ENCODE measurements at places on chromosomes 13 and 19.

DNA sequence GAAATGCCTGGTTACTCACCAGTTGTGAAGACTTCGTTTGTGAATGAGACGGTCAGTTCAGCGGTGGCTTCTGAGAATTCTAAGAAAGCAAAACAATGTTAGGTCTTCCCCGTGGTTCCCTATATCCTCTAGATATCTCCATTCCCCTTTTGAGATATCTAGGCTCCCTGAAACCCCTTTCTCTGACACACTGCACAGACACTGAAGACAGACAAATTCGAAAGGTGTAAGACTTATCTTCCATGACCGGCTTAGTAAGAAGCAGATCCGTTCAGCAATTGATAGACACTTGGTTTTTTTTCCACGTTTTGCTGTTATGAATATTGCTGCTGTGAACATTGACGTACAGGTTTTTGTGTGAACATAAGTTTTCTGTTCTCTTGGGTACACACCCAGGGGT lies 19.4 kb downstream of the GP6 start:
- DNase-seq, result no peak

GRCh38 chr13:50584856-50585580 lies 258.5 kb downstream of the DLEU7 start:
- DNase-seq, result no peak

- DNase-seq, result no peak
These were observed 25.2 kb downstream of the IPO5 start for GRCh38 chr13:97978651-97979050.

DNA sequence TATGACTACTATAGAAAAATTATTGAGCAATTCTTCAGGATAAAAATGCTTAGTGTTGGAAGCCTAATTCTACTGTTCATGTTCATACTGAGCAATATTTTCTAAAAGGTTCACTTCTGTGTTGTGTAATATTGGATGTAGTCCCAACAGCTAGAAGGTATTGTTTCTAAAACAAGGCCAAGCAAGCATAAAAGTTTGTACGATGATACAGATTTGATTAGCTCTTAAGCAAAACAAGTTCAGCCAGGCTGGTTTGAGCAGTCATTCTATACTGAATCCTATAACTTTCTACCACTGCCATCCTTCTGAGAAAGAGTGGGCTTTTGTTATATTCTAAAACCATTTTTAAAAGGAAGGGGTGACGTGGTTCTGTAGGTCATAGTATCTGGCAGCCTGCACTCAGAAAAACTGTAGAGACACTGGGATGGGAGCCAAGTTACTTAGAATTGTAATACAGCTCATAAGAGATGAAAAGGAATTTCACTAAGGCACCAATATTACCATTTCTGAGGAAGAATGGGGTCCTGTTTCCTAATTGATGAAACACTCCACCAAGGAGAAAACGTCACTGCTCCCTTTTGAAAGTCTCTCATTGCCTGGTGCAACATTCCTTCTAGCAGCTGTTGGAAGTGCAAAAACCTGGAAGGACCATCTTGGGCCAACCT lies 275.0 kb upstream of the DACH1 start:
- no peak for DNase-seq
